ENCODE measurements at places on chromosomes 4 and X.

DNA sequence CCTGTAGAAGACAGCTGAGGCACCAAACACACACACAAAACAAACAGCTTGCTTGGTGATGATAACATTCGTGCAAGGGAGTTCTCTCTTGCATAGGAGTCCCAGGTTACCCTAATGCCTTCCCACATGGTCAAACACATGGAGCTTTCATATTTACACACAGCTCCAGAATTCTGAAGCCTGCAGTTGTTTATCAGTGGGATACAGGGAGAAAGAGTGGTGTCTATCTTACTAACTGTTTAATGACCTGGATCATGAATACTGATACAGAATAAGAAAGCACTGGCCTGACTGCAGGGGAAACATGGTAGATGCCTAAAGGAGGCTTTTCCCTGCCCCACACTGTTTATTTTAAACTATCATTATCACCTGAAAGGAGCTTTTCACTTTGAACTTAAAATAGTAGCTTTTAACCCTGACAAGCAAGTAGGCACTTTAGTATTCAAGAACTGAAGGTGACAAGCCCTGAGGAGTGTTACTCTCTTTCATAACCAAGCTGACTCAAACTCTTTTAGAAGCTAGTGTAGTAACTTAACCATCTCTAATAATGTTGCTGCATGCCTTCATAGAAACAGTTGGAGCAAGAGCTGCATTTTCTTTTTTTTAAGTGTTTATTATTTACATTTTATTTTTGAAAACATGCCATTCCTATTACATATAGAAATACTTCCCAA lies 15.6 kb downstream of the TET2 start:
- no peak for DNase-seq

- DNase-seq: no peak
These were observed 3.4 kb downstream of the RNF212 start for GRCh38 chr4:1109898-1110506.

DNA sequence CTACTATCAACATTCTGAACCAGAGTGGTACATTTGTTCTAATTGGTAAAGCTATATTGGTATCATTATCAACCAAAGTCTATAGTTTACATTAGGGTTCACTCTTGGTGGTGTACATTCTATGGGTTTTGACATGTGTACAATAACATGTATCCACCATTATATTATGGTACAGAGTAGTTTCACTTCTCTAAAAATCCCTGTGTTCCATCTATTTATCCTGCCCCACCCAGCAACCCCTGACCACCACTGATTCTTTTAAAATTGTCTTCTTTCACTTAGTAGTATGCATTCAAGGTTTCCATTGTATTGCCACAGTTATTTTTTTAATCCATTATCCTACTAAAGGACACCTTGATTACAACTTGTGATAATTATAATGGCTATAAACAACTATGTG lies 15.3 kb upstream of the TMPRSS11D start:
- no peak for DNase-seq

- no peak for DNase-seq
These were observed 567.7 kb downstream of the MAGEB5 start for GRCh38 chrX:26783512-26784225.

GRCh38 chrX:149807747-149808458 lies 26.2 kb downstream of the MAGEA9 start:
- no peak for DNase-seq

Data from gastrocnemius medialis (tissue), 4 donors.